Hematopoietic multipotent progenitor cell treated with erythropoietin and hydrocortisone succinate and interleukin-3 and kit ligand, for 15 days (in vitro differentiated cells): ENCODE measurements at places on chromosomes 16 and 17.
A peak's percentile ranks its signal among the peaks of the same experiment; 100 is the strongest.

DNA sequence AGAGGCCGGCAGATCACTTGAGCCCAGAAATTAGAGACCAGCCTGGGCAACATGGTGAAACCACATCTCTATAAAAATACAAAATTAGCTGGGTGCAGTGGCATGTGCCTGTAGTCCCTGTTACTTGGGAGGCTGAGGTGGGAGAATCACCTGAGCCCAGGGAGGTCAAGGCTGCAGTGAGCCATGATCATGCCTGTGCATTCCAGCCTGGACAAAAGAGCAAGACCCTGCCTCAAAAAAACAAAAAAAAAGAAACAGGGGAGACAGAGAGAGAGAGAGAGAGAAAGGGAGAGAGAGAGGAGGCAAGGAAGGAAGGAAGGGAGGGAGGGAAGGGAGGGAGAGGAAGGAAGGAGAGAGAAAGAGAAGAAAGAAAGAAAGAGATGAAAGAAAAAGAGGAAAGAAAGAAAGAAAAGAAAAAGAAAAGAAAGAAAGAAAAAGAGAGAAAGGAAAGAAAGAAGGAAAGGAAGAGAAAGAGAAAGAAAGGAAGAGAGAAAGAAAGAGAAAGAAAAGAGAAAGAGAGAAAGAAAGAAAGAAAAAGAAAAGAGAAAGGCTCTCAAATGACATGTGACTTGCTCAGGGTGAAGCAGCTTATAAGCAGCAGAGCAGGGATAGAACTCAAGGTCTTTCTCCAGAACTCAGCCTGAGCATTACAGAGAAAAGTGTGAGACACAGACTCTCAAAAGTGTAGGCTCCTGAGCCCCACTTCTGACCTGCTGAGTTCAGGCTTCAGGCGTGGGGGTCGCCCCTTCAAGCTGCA, 15.5 kb downstream of the CX3CL1 start:
- DNase-seq = no peak

DNA sequence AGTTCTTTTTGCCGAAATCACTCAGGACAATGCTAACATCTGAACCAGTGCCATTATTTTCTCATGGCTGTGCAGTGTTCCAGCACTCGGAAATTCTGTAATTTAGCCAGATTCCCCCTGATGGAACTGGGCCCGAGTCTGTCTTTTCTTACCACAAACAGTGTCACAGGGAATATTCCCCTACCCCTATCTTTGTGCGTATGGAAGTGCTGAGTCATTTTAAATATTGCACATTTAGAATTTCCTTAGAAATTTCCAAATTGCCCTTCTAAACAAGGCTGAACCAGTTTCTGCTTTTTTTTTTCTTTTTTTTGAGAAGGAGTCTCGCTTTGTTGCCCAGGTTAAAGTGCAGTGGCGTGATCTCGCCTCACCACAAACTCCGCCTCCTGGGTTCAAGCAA, 88.0 kb upstream of the CREBBP start:
- no peak for DNase-seq

GRCh38 chr17:9839433-9839832, 13.7 kb downstream of the GLP2R start:
- no peak for DNase-seq

GRCh38 chr17:50169121-50169764, 3.4 kb downstream of the SGCA start:
- DNase-seq = peak; percentile 25

- peak; percentile 39 for DNase-seq
These were observed 276.5 kb downstream of the XYLT1 start for GRCh38 chr16:17194190-17194780.

GRCh38 chr16:12750554-12750918, 53.2 kb downstream of the CPPED1 start:
- no peak for DNase-seq

- DNase-seq = no peak
These were observed 41.6 kb downstream of the AHSP start for GRCh38 chr16:31569360-31569717.

- no peak for DNase-seq
These were observed 61.7 kb upstream of the ZNF469 start for GRCh38 chr16:88320947-88321634.

- DNase-seq = no peak
These were observed 129.2 kb upstream of the MYOCD start for GRCh38 chr17:12536472-12536871.

DNA sequence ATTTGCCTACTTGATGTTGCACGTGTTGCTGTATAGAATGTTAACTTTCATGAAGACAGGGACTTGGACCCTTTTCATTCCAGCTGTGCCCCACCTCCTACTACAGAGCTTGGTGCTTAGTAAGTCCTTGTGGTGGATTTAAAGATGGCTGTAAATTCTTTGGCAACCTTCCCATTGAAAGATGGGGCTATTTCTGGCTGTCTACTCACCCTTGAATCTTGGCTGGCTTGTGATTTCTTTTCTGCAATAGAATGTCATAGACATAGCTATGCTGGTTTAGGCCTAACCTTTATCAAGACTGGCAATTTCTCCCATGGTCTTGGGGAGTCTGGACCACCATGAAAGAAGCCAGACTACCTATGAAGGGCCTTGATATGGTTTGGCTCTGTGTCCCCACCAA, 59.0 kb downstream of the ACSM2A start:
- no peak for DNase-seq

DNA sequence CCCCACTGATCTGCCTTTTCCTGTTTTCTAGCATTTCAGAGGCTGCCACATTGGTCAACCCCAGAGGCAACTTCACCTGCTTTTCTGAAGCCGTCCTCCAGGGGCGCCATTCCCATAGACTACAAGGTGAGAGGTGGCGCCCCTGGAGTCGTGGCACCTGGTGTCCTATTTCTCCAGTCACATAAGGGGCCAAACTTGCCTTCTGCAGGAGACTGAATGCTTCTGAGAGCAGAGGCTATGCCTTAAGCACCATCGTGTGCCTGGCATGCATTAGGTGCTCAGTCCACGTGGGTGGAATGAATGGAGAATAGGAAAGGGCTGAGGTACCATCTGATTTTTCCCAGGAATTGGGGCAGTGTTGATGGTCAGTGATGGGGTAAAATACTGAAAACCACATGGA, 164.8 kb downstream of the HAPSTR1 start:
- DNase-seq = peak; percentile 20

- no peak for DNase-seq
These were observed 3.4 kb downstream of the HS3ST3B1 start for GRCh38 chr17:14304222-14304772.

DNA sequence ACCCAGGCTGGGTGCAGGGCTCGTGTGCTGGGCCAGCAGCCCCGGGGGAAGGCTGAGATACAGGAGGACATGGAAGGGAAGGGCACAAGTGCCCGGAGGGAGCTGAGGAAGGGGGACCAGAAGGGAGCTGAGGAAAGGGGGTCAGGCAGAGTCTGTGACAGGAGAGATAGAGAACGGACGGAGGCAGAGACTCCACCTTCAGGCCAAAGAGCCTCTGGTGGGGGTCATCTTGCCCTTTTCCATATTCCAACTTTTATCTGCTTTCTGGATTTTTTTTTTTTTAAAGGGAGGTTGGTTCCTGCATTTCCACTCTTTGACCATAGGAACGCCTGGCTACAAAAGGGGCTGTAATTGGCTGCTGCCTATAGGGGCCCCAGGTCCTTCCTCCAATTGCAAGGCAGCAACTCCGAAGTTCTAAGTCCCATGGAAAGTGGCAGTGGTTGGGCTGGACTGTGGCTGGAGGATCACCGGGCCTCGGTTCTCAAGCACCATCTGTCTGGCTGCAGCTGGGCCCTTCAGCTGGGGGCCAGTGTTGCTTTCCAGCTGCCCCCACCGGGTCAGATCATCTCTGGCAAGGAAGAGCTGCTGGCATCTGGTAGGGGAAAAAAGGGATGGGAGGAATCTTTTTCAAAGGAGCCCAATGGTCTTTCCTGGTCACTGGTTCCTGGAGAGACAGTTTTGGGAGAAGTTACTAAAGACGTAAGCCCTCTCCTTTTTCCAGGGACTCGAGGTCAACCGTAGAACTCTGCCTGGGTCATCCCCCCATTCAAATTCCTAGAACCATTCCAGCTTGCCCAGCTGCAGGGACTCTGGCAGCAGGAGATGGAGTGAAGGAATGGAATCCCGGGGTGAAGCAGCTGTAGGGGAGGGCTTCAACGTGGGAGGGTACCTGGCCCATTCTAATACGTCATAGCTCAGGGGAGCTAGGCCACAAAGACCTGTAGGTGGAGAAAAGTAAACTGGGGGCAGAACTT, 13.1 kb upstream of the MRPS23 start:
- no peak for DNase-seq

DNA sequence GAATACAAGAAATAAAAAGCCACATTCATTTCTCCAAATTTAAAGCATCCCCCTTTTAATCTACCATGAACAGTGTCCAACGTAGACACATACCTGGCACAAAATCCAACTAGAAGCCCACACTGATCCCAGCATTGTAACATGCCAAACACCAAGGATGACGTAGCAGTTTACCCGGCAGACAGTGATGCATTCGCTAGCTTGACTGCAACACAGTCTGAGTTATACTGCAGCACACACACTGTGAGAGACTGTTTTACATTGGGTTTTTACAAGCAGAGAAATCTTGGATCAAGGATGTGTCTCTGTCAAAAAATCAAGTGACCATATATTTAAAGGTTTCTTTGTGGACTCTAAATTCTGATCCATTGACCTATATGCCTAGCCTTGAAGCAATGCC, 74.5 kb upstream of the C17orf78 start:
- no peak for DNase-seq

GRCh38 chr16:66206363-66206762, 160.1 kb upstream of the CDH5 start:
- no peak for DNase-seq

GRCh38 chr16:81578636-81579413, 134.2 kb downstream of the CMIP start:
- no peak for DNase-seq

- DNase-seq = no peak
These were observed 16.4 kb downstream of the CLEC10A start for GRCh38 chr17:7063518-7064094.

GRCh38 chr16:66480265-66481080, 53.4 kb downstream of the BEAN1 start:
- no peak for DNase-seq

DNA sequence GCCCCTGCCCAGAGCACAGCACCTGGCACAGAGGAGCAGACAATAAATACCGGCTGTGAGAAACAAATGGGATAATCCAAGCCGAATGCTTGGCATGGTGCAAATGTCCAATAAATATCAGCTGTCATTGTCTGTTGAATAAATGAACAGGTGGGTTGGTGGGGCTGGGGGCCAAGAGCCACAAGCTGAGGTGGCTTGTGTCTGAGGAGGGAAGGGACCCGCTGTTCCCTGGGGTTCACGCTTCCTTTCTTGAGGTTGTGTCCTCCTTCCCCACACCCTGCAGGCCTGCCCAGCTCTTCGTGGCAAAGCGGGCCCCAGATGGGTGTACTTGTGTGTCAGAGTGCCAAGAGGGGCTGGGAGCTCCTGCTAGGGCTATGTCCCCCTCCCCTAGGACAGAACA, 38.6 kb downstream of the ARHGAP27 start:
- DNase-seq = no peak

GRCh38 chr17:34773036-34773435, 188.2 kb downstream of the CCT6B start:
- DNase-seq = no peak

DNA sequence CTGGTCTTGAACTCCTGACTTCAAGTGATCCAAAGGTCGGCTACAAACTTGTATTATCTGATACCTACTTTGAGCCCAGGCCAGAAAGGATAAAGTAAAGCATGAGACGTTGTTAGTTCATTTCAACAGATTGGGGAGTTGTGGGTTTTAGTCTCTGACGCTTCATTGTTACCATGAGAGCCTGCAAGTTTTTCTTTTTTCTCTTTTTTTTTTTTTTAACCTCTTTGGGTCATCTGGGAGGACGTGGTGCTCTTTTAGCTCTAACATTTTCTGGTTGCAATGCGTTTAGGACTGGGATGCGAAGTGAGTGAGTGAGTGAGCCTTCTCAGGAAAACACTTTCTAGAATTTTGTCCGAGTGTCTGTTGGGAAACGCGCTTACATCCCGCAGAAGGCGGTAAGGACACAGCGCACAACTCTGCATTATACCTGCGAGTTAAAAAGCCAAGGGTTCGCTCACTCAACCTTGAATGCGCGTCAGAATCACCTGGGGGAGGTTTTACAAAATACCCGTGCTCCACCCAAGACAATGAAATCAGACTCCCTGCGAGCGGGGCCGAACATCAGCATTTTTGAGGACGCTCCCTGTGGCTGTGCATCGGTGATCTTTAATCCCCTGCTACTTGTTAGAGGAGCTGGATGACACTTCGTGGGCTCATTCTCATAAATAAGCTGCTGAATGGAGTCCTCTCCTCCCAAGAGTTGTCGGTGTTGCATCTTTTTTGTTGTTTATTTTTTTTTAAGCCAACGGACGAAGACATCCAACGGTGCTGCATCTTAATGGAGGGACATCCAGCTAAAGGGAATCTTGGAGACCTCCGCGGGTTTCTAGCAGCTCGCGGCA, 629 bp upstream of the RNF135 start:
- DNase-seq = peak; percentile 9

GRCh38 chr16:10098991-10099390, 83.2 kb downstream of the GRIN2A start:
- no peak for DNase-seq

- no peak for DNase-seq
These were observed 84.5 kb upstream of the CORO6 start for GRCh38 chr17:29707212-29707571.

DNA sequence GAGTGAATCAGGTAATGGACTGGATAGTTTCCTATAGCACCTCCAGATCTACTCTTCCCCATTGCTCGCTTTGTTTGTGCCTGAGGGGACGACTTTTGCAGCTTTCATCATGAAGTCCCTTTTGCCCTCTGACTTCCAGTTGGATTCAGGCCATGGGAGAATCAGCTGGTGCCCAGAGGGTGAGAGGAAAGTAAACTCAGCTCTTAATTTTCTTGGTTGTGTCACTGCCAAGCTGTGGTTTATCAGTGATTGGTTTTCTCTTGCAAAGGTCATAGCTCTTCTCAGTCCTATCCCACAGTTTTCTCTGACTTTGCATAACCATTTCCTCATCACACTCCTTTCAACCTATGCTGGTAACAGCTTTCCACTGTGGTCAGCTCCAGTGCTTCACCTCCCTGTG, 200.1 kb downstream of the KCNJ2 start:
- DNase-seq = no peak

DNA sequence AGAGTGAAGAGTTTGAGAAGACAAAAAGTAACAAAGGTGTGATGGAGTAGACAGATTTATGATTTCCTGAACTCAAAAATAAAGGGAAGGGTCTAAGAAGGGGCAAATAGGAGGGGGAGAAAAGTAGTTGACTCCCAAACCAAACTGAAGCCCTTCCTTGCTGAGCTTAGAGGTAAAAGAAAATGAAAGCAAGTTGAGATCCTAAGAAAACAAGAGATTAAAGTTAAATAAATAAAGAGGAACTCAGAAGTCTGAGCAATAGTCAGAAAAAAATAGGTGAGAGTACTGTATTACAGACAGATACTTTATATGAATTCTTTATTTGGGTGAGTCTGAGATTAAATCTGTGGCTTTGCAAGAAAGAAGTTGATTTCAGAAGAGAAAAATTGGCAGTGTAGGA, 3.3 kb upstream of the PSMD12 start:
- DNase-seq = no peak

GRCh38 chr16:35599429-35600160, 2140.2 kb downstream of the TP53TG3F start:
- DNase-seq = no peak

GRCh38 chr16:75112734-75113491, 3.7 kb downstream of the LDHD start:
- no peak for DNase-seq
